ENCODE measurements at places on chromosomes 4 and X. TPM values are rescaled to one million over a fixed set of nuclear protein-coding genes. Genes with fewer than 3 reads are reported as not detected.

LGI2 gene
- not detected for total RNA-seq

G3BP2 gene
- 339 TPM for total RNA-seq

POLR2B gene
- total RNA-seq, result 77.7 TPM

NOX1 gene
- total RNA-seq, result not detected

PCGF3 gene
- 31.3 TPM for total RNA-seq

SUPT20HL2 gene
- total RNA-seq, result not detected

GAB3 gene
- 17.7 TPM for total RNA-seq

Data from T-helper 17 cell (primary cell).